GM13976 (cell line): ENCODE measurements at places on chromosomes 5 and 9.

GRCh38 chr9:131436376-131436775, 42.5 kb downstream of the PRRC2B start:
- DNase-seq = no peak

GRCh38 chr5:98004463-98004862, 769.0 kb upstream of the RGMB start:
- DNase-seq = no peak

DNA sequence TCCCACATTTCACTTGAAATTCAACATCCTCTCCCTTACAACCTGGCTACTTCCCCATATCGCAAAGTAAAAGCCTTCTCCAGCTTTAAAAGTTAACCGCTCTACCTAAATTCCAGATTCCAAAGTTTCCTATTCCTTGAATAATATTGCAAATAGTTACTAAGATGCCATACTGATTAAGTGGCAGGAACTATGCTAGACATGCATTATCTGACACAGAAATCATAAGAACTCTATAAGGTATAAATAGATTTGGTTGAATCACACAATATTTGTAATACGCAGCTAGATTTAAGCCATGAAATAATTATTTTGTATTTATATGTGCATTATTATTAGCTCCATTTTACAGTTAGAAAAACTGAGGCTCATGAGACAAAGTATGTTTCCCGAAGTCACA, 92.8 kb downstream of the NFIB start:
- DNase-seq = no peak

DNA sequence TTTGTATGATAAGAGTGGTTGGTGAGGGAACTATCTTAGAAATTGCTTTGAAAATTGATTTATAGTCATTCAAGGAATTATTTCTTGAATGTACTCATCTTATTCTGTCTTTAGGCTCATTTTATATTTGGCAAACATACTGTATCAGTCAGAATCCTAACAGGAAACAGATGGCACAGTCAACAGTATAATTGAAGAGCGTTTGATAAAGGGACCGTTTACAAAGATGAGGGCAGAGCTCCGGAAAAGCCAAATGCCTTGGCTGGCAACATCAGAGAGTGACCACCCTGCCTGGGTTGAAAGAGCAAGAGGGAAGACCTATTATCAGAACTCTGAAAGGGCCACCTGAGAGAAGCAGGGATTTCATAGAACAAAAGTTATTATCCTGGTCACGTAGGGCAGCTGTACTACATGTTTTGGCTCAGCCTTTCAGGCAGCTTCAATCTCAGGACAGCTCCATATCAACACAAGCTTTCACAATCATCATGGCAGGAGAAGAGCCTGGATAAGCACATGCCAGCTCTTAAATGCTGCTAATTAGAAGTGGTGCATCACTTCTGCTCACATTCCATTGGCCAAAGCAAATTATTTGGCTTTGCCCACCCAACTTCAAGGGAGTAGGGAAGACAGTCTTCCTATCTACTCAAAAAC, 47.2 kb upstream of the ARL15 start:
- DNase-seq = no peak

- DNase-seq = no peak
Measured at GRCh38 chr5:111313017-111313724, 89.0 kb downstream of the CAMK4 start.

DNA sequence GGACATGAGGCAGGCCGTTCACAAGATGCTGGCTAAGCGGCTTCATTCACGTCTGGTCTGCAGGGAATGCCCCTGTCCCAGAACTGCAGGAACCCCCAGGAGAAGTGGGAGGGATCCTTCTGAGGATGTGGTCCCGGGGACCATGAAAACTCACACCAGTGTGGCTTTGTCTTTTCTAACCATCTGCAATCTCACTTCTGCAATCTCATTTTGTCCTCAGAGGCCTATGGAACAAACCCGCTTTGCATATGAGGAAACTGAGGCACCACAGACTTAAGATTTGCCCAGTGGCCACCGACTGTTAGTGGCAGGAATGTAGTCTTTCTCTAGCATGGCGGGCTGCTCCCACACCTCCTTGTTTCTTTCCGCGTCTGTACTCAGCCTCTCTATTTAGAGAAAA, 6.9 kb downstream of the CXCL14 start:
- no peak for DNase-seq

DNA sequence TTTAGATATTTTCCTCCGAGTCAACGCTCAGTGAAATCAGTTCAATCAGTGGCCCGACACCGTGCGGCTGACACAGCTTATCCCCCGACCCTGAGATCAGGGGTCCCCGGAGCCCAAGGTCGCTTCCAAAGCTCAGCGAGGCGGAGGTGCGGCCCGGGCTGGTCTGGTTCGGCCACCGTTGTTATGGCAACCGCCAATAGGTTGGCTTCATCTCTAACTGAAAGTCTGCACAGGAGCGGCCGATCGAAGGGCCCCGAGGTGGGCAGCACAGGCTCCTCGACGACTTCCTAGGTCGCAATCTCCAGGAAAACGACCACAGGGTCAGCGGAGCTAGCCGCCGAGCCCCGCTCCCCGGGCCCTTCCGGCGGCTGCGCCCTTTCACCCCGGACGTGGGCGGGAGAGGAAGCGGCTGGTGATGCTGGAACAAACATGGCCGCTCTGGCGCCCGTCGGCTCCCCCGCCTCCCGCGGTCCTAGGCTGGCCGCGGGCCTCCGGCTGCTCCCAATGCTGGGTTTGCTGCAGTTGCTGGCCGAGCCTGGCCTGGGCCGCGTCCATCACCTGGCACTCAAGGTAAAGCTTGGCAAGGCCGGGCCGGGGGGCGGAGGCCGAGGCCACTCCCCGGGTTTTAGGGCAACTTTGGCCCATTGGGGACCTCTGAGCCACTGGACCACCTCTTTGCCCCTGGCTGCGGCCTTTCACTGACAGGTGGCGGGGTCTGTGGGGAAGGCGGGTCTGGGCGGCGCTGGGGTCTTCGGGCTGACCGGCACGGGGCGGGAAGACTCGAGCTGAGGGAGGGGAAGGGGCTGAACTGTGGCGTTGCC, at the start of gene GPR107:
Gene GPR107 (plus strand): TSS at position 403 of the 821 bp plus-strand sequence. CDS start 27 bp downstream, at position 430.
- DNase-seq = peak; percentile 93

- no peak for DNase-seq
Measured at GRCh38 chr9:113369855-113370140, 7.0 kb downstream of the HDHD3 start.

- no peak for DNase-seq
Measured at GRCh38 chr5:91301106-91301846, 81.8 kb downstream of the ARRDC3 start.
